Small intestine (tissue), 16 donors: ENCODE measurements at places on chromosomes 4 and X. TPM values are rescaled to one million over a fixed set of nuclear protein-coding genes. Genes with fewer than 3 reads are reported as not detected.

- DNase-seq: no peak
Observed at GRCh38 chr4:36198068-36198808, 46.1 kb downstream of the ARAP2 start.

DNA sequence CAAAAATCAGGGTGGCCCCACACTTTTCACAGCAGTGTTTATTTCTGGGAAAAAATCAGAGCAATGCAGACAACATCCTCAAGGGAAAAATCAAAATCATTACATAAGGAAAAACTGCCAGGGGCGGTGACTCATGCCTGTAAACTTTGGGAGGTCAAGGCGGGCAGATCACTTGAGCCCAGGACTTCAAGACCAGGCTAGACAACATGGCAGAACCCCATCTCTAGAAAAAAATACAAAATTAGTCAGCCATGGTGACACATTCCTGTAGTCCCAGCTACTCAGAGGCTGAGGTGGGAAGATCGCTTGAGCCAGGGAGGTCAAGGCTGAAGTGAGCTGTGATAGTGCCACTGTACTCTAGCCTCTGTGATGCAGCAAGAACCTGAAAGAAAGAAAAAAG lies 102.8 kb downstream of the NAF1 start:
- DNase-seq: no peak

DNA sequence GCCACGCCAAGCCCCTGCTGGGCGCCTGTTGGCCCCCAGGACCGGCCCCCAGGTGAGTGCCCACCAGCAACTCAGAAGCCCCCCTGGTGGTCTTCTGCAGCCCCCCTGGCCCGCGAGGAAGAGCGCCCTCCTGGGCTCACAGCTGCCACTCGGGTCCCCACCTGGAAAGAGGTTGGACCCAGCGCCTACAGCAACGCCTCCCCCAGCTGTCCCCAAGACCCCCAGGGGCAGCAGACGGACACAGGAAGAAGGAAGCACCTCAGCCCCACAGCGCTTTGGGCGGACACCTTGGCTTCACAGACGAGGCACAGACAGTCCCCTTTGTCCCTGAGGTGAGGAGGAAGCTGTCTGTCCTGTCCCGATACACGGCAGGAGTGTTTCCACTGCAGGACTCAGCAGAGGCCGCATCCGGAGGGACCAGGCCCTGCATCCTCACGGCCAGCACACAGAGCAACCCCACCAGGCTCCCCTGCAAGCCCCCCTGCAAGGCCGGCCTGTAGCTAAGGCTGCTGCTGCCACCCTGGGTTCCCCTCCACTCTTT lies 115.6 kb upstream of the NKX1-1 start:
- DNase-seq: no peak

DNA sequence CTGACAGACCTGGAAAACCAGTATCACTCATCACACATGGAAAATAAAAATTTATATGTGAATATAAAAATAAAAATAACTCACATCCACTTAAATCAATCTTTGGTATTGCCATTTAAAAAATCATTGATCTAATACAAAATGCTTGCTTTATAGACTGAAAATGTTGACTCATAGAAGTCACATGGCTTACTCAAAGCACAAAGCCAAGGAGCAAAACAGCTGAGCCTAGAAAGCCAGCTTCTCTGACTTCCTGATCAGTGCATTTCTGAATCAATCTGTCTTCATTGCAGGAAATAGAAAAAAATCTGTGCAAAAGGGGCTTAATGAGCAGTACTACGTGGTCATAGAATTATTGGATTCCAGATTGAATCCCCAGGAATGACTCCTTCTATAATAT lies 176.9 kb upstream of the HS3ST1 start:
- DNase-seq: no peak

DNA sequence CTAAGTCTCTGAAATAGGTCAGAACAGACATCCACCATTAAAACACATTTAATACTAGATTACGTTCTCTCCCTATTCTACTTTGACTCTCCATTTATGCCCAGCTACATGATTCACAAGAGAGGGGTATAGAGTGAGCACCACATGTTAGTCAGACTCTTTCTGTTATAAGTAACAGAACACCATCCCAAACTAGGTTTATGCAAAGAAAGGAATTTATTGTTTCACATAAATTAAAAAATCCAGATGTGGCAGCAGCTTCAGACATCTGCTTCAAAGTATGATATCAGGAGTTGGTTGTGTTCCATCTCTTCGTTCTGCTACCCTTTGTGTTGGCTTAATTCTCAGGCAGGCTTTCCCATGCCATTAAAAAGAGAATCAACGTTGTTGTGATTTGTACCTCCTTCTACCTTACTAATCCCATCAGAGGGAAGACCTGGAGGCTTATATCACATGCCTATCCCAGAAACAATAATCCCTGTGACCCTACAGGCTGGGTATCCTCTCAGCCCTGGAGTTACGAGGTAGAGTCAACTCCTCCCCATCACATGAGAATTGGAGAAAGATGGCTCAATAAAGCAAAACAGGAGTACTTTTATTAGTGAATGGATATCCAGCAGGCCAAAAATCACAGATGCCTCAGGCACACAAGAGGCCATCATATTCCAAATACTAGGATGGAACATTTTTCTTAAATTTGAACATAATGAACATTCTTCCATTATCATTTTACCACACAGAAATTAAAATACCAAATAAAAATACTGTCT lies 163.2 kb downstream of the SLC7A11 start:
- no peak for DNase-seq

GRCh38 chr4:72701987-72702819 lies 133.2 kb upstream of the ADAMTS3 start:
- peak; percentile 41 for DNase-seq

- no peak for DNase-seq
Observed at GRCh38 chr4:54614149-54614548, 43.6 kb upstream of the KIT start.

GRCh38 chrX:43956034-43956433 lies 17.2 kb downstream of the NDP start:
- no peak for DNase-seq

GRCh38 chr4:137610960-137611359 lies 78.7 kb upstream of the PCDH18 start:
- no peak for DNase-seq

GRCh38 chr4:123127218-123127617 lies 204.8 kb upstream of the NUDT6 start:
- peak; percentile 16 for DNase-seq

DNA sequence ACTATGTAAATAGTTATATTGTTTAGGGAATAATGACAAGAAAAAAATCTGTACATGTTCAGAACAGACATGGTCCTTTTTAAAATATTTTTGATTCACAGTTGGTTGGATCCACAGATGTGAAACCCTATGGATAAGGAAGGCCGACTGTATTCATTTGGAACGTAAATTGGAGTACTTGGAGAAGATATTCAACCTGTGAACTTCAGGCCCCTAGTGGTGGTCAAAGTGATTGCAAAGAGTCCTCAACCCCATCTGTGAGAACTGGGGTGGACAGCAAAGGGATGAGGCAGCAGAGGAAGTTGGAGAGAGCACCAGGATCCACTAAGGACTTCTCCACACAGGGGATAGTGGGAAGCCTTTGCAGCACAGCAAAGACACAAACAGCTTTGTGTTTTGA lies 6.2 kb upstream of the CXCL13 start:
- peak; percentile 25 for DNase-seq

- no peak for DNase-seq
Observed at GRCh38 chrX:129744861-129745321, 6.1 kb downstream of the XPNPEP2 start.

- no peak for DNase-seq
Observed at GRCh38 chr4:8438743-8439142, 1.8 kb downstream of the ACOX3 start.

GRCh38 chr4:106875340-106875739 lies 160.8 kb downstream of the DKK2 start:
- DNase-seq: no peak

DNA sequence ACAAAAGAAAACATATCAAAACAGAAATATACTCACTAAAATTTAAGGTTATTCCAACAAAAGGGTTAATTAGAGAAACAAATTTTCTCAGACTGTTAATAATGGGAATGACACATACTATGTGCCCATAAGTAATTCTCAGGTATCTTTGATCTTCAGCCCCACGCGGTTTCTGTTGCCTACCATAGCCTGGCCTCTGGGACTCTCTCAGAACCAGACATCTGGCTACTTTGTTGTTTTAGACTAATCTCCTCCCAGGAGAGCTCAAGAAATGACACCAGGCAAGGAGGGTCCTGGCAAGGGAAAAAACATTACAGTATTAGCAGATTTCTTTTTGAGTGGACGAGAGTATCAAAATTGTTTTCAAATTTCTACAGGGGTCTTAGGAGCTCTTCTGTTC lies 43.7 kb downstream of the SLC10A7 start:
- DNase-seq: no peak

DNA sequence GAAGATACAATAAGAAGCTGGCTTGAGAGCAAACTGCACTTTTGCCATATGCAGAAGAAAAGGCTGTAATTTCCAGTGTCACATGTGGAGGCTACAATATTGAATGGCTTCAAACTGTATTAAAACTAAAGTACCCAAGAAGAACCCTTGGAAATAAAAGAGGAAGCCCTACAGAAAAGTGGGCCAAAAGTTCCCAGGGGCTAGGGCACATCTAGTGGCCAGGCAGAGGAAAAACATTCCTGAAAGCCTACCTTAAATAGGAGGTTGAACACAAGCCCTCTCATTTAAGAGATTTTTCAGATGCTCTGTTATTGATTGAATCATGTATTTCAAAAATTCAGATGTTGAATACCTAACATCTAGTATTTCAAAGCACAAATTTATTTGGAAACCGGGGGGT lies 40.6 kb upstream of the PRDX4 start:
- DNase-seq: no peak

- DNase-seq: no peak
Observed at GRCh38 chr4:89331686-89332544, 24.3 kb upstream of the GPRIN3 start.

DNA sequence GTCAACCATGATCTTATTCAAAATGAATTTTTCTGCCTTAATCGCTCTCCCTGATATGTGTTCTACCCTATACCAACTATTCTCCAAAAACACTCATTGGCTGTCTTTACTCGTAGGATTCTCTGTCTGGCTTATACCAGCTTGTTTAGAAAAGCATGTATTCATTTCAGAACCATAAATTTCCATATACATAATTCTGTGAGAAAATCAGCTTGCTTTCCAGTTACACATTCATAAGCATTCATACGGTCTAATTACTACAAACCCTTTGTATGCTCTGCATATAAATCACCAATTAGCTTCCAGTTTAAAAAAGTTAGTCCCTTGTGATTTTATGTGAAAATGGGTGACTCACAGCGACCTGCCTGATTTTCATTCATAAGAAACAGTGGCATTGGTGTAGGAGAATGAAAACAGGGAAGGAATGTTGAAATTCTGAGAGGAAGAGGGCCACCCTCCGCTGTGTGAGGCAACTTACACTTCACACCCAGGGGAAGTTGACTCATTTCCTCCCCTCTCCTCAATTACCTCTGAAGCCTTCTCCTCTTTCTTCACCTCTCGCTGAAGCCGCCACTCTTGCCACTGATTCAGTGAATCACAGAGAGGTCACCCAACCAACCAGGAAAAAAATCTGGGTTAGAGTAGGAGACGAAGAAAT lies 63.3 kb downstream of the MEPE start:
- no peak for DNase-seq

GRCh38 chr4:76194325-76194724 lies 19.3 kb downstream of the SCARB2 start:
- DNase-seq: peak; percentile 78

GRCh38 chr4:113636877-113637276 lies 124.7 kb downstream of the CAMK2D start:
- peak; percentile 56 for DNase-seq

DNA sequence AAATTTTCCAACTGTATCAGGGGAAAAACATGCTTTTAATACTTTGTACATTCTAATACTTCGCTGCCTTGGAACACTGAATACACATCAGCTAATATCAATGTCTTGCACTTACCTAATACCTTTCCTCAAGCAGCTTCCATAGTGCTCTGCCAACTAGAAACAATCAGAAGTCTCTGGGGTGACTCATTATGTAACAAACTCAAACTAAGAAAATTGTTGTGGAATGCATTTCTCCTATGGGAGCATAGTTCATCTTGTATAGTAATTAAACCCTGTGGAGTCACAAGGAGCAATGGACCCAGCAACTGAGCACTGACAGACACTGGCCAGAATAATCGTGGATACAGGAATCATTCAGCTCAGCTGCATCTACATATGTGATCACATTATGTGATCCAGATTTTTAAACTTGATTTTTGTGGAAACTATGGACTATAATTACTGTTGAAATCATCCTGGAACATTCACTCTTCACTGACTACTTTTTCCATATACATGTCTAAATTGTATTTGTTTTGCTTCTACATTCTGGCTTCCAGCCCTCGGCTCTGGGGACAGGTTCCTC lies 496.9 kb downstream of the TMA16 start:
- DNase-seq: no peak

GRCh38 chr4:81471298-81471587 lies 464 bp downstream of the RASGEF1B start:
- no peak for DNase-seq

- no peak for DNase-seq
Observed at GRCh38 chr4:53168228-53168627, 197.6 kb downstream of the SCFD2 start.

GRCh38 chrX:66915893-66916292 lies 277.0 kb upstream of the EDA2R start:
- no peak for DNase-seq

DNA sequence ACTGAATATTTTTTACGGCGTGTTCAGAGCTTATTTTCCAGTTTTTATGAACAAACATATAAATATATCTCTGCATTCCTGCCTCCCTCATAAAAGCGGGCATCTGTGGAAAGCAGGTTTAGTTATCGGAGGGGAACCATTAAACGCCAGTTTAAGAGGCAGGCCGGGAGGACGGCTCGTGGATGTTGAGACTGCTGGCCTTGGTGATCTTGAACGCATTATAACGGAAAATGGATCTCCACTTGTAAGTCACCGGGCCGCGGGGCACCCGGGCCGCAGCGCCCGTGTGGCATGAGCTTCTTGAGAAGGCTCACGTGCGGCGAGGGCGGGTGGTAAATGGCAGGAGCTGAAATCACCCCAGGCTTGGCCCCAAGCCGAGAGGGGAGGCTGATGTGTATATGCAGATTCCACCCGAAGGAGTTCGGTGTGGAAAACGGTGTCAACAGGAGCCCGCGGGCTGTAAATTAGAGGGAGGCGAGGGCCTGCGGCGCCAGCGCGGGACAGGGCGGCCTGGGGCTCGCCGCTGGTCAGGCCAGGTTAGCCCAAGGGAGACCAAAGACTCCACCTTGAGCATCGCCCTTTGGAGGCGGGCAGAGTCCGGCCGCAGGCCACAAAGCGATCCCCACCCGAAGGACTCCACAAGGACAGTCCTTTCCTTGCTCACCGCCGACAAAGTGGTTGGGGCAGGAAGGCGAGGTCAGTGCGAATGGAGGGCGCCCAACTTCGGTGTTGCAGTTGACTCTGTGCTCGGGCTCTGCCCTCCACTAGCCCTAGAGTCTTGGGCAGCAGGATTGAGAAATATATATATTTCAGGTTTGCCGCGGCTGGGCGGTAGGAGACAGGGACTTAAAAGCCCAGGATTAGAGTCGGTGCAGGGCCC lies 1.3 kb upstream of the HAND2 start:
- no peak for DNase-seq

The HTRA3 gene
- 0.67 TPM for polyA plus RNA-seq

The PCDH11X gene
- not detected for polyA plus RNA-seq

The PRR32 gene
- not detected for polyA plus RNA-seq

The ADH1B gene
- polyA plus RNA-seq: 3.8 TPM

The SPANXN4 gene
- not detected for polyA plus RNA-seq

The LRCH2 gene
- 1.1 TPM for polyA plus RNA-seq

The F8 gene
- 4.8 TPM for polyA plus RNA-seq
